Activated CD4-positive, alpha-beta T cell treated with anti-CD3 and anti-CD28 coated beads for 48 hours (primary cell): ENCODE measurements at places on chromosomes 11 and 22.
A peak's percentile ranks its signal among the peaks of the same experiment; 100 is the strongest.

DNA sequence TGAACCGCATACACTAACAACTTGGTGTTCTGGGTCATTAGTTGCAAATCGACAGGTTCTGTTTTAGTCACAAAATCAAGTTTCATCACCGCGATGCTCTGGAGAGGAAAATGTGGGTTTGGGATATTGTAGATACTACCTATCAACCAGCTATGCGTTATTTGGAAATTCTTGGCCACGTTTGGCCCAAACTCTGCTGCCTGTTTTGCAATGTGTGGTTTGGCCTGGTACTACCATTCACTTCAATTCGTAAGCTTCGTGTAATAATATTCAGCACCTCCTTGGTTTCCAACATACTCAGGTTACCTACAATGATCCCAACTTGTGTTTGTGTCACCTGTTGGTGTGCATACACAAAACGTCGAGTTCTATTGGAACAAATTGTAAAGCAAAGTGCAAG is 16.2 kb upstream of the ACER3 start:
- no peak for DNase-seq

DNA sequence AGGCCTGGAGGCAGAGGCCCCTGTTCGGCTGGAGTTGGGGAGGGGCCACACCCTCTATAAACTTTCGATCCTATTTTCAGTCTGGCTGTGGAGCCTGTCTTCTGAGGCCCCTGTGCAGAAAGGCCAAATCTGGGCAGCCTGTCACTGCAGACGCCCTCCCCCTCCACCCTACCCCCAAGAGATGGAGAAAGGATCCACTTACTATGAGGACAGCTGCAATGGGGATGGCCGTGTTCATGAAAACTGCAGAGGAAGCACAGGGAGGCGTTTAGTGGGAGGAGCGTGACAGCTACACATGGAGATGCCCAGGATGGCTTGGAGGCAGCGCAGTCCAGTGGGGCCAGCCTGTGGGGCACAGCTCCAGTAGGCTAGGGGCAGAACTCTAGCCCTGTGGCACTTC is 43.5 kb upstream of the KCNJ11 start:
- no peak for DNase-seq

DNA sequence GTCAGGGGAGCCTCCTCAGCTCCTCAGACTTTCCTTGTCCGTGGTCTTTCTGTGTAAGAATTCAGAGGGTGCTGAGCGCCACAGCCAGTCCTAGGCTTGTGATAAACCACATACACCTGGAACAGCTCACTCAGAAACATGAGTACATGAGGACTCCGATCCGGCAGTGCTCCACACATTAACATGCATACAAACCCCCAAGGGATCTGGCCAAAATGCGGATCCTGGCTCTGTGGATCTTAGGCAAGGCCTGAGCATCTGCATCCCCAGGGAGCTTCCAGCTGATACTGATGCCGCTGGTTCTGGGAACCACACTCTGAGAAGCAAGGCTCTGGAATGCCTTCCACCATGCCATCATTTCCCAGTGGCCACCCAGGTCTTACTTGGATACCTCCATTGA is 20.6 kb upstream of the OPCML start:
- no peak for DNase-seq

DNA sequence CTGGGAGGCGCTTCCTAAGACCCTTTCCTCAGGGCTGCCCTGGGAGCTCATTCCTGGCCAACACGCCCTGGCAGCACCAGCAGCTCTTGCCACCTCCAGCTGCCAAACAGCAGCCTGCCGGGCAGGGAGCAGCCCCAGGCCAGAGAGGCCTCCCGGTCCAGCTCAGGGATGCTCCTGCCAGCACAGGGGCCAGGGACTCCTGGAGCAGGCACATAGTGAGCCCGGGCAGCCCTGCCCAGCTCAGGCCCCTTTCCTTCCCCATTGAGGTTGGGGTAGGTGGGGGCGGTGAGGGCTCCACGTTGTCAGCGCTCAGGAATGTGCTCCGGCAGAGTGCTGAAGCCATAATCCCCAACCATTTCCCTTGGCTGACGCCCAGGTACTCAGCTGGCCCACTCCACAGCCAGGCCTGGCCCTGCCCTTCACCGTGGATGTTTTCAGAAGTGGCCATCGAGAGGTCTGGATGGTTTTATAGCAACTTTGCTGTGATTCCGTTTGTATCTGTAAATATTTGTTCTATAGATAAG is 7.6 kb downstream of the SLC39A13 start:
- no peak for DNase-seq

DNA sequence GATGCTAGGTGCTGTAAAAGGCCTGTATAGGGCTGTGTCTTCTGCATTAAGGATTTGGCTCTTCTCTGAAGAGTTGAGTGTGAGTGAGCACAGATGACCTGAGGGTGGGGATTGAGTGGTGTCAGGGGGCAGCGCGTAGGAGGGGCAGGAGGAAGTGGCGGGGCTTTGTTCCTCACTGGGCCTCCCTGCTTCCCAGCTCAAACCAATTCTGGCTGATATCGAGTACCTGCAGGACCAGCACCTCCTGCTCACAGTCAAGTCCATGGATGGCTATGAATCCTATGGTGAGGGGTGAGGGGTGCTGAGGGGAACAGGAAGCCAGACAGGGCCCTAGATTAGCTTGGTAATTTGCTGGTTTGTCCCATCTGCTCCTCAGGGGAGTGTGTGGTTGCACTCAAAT is 9.1 kb downstream of the PHOX2A start:
- no peak for DNase-seq

GRCh38 chr22:24894220-24894975 is 52.1 kb downstream of the LHFPL7 start:
- no peak for DNase-seq

DNA sequence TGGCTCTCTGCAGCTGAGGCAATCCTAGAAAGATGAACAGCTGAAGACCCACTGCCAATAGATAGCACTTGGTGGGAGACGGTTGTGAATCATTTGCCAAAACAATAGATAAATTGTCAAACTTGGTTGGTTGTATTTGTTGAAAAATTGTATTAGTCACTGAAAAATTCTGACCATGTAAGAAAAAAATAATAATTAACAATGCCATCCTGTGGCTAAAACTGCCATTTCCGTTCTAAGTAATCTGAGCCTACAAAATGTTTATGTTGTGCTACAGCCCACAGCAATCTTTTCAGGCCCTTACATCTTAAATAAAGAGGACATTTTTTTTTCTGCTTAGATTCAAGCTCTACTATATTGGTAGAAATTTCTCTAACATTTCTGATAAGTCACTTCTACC is 103.2 kb upstream of the ANO3 start:
- no peak for DNase-seq

- DNase-seq: no peak
Measured at GRCh38 chr11:26037716-26038115, 294.2 kb upstream of the ANO3 start.

DNA sequence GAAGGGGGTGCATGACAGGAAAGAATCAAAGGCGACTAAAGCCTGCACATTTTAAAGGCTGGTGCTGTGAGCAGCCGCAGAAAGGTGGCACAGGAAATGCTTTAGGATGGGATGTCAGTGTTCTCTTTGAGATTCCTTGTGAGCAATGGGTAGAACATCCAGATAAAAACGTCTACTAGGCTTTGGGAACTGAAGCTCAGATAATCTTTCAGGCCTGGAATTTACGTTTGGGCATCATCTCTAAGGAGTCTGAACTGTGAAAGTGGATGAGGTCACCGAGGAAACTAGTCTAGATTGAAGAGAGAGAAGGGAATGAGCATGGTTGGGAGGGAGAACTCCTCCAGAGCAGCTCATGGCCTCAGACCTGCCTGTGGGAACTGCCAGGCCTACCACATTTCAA is 65.7 kb downstream of the FLI1 start:
- no peak for DNase-seq

DNA sequence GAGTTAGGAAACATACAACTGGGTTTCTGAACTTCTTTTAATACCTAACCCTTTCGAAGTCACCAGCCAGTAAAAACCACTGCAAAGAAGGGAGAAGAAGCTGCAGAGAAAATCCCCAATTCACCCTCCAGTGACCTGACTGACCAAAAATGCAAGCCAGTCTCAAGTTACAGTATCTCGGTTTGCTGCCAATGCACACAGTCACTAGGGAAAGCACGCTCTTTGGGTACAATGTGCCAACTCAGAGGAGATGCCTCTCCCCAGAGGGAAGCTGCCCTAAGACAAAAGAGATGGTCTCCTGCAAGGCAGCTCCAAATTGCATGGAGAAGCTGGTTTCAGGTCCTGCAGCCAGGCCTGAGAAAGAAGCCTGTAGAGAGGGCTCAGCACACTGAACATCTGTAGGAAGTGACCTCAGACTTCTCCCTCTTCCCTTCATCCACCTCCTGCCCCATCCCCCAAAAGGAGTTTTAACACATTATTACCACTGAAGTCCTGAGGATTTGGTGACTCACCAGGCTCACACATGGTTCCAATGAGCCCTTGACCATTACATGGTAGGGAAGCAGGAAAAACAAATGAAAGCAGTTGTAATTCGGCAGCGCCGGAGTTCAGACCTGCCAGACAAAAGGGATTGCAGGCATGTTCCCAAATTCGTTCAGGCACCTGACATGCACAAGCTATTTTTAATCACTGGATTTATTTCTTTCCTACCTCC is 90.1 kb downstream of the ETS1 start:
- no peak for DNase-seq

GRCh38 chr11:81039916-81040524 is 1599.2 kb upstream of the TENM4 start:
- DNase-seq: no peak

DNA sequence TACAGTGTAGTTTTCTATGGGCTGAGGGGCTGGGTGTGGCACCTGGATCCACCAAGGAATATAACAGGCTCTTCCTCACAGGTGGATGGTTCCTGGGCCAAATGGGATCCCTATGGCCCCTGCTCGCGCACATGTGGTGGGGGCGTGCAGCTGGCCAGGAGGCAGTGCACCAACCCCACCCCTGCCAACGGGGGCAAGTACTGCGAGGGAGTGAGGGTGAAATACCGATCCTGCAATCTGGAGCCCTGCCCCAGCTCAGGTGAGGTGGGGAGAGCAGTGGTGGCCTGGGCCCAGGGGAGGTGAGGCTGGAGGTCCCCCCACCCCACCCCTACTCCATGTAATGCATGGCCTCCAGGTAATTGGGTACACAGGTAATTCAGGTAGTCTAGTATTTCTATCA is 20.7 kb downstream of the ADAMTS15 start:
- no peak for DNase-seq

- peak; percentile 87 for DNase-seq
Measured at GRCh38 chr11:128859563-128860441, 7.3 kb downstream of the KCNJ1 start.

GRCh38 chr11:75145972-75146519 is 4.9 kb upstream of the SLCO2B1 start:
- no peak for DNase-seq

- DNase-seq: no peak
Measured at GRCh38 chr11:28481616-28482480, 373.7 kb downstream of the METTL15 start.

DNA sequence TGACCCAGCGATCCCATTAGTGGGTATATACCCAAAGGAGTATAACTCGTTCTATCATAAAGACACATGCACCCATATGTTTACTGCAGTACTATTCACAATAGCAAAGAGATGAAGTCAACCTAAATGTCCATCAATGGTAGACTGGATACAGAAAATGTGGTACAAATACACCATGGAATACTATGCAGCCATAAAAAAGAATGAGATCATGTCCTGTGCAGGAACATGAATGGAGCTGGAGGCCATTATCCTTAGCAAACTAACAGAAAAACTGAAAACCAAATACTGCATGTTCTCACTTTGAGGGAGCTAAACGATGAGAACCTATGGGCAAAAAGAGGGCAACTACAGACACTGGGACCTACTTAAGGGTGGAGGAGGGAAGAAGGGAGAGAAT is 146.8 kb downstream of the SBF2 start:
- DNase-seq: no peak

DNA sequence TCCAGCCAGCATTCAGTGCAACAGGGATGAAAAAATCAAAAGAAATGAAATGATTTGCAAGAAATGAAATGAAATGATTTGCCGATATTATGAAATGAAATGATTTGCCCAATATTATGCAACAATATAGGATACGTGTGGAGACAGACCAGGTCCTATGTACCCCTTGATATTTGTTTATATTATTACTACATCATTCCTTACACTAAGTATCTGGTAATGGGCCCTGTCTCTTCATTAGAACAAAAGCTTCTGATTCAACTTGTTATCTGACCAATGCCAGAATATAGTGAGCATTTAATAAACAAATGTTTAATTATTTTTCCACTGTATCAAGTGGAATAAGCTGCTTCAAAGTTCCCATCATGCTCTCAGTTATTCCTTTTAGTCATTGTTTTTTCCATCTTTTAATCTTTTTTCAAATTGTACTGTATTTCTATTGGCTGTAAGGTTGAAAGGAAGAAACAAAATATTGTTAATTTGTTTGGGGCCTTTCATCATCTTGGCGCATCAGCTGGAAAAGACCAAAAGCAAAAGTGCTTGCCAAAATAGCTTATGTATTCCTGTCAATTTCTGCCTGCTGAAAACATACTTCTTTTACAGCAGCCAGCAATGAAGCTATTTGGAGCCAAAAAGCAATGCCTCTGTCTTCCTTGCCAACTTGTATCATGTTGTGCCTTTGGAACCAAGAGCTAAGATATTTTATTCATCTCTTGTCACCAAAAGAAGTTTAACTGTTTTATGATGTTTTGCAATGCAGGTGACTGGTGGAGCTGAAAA is 2314.9 kb downstream of the LRRC4C start:
- DNase-seq: no peak

- DNase-seq: no peak
Measured at GRCh38 chr22:35632935-35633334, 15.3 kb upstream of the APOL6 start.

DNA sequence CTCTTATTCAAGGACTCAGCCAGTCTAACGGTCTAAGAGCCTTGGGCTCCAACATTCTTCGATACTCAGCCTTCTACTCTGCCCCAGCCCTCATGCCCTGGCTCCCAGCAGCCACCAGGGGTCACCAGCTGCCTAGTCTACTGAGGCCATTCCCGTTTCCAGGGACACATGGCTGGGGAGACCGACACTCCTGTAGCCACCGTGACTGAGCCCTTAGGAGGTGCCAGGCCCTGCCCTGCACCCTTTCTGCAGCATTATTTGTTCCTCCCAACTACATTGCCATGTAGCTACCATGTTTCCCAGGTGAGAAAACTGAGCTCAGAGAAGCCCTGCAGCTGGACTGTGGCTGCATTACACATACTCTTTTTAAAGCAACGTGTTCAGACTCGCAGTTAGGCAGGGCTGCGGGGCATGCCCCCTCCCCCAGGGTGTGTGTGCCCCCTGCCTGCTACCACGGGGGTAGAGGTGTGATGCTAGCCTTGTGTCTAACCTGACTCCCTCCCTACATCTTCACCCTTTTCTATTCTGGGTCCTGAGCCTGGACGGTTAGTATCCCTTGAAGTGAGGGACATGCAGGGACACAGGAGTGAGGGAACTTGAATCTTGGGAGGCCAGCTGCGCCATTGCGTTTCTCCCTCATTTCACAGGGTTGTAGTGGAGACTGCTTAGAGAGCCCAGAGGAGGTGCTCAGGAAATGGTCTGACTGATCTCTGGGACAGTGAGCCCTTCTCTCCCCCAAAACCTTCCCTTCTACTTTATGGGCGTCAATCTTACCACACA is 17.5 kb downstream of the ATG16L2 start:
- peak; percentile 72 for DNase-seq

GRCh38 chr22:48795664-48796063 is 1032.0 kb downstream of the BRD1 start:
- no peak for DNase-seq
